Stimulated activated CD8-positive, alpha-beta memory T cell treated with anti-CD3 and anti-CD28 coated beads, Interleukin-12 subunit alpha, Interleukin-12 subunit beta, amount 100 ng/mL, for 4 hours (primary cell): ENCODE measurements at places on chromosomes 3 and 15.

GRCh38 chr15:34330279-34330678, 7.3 kb downstream of the SLC12A6 start:
- no peak for DNase-seq

DNA sequence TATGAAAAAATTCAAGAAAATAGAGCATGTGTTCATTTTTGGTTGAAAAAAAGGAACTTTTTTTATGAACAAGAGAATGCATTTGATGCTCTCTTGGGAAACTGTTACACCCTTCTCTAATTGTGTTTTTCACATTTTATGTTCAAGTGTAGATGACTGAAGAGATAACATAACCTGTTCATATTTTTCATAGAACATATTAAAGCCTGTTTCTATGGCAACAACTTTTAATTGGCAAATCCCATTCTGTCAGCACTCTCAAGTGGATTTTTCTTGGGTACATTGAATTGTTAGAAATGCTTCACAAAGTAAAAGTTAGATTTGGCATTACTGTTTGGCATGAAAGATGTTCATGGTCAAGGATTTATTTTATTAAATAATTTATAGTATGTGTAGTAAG, 117.5 kb downstream of the MBNL1 start:
- no peak for DNase-seq

DNA sequence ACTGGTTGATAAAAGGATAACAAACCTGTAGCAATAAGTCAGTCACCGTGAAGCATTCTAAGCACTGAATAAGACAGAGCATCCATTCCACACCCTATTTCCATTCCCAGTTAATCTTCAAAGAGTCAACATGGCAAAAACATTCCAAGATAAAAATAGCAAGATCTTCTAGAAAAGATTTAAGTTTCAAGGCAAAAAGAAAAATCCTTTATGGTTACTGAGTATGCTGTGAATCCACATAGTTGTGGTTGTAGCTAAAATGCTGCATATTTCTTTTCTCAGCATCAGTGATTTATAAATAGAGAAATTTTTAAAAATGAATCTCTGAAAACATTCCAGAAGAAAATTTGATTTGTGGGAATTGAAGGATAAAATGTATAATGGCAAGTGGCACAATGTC, 21.1 kb downstream of the GAP43 start:
- DNase-seq = no peak

GRCh38 chr15:35168464-35168863, 83.4 kb upstream of the NANOGP8 start:
- no peak for DNase-seq

DNA sequence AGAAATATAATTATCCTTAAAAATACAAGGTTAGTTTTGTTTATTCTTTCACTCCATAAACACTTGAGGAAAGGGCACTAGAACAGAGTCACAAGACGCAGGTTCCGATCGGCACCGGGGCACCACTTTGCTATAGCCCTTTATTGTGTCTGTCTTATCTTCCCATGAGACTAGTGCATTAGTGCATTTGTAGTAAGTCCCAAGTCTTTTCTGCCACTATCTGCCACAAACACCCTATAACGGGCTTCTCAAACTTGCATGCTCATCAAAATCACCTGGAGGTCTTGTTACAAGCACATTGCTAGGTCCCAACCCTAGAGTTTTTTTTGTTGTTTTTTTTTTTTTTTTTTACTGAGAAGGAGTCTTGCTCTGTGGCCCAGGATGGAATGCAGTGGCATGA, 213.1 kb downstream of the FOXP1 start:
- no peak for DNase-seq

DNA sequence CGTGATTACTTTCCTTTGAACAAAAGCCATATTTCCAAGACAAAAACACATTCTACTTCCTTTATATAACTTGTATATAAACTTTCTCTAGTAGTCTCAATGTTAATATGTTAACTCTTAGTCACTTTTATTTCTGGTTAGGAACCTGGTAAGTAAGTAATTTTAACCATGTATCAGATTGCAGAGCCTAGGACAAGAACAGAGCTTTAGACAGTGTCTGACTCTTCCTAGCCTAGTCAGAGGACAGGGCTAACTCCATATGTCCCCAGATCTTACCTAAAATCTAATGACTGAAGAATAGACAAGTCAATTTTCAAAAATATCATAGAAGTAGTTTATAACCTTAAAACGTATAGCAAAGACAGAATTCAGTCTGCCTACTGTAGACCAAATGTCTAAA, 8.3 kb downstream of the LEKR1 start:
- no peak for DNase-seq

DNA sequence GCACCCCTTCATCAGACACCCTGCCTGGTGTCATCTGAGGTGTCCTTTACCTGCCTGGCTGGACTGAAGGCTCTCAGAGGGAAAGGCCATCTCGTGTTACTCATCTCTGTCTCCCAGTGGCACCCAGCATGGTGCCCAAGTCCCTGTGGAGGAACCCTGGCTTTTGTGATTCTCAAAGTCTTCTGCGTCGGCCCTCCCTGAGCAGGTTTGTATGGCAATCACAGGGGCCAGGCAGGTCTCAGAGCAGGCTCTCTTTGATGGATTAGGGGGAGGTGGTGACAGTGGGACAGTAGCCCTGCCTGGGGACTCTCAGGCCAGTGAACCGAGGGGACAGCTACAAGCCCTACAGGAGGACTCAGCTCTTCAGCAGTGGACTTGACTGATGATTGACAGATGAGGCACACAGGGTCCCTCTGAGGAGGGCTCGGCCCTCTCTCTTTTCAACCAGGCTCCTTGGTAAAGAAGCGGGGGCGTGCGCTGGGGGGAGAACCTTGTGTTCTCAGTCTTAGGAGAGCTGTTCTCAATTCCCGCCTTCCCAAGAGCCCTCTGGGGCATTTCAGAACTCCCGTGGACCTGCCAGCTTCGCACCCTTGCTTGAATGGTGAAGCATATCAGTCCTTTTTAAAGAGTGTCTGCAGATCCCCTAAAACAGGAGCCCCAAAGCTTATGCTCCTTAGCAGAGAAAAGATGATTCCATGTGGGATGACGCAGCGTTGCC, 108.3 kb downstream of the VGLL4 start:
- no peak for DNase-seq

DNA sequence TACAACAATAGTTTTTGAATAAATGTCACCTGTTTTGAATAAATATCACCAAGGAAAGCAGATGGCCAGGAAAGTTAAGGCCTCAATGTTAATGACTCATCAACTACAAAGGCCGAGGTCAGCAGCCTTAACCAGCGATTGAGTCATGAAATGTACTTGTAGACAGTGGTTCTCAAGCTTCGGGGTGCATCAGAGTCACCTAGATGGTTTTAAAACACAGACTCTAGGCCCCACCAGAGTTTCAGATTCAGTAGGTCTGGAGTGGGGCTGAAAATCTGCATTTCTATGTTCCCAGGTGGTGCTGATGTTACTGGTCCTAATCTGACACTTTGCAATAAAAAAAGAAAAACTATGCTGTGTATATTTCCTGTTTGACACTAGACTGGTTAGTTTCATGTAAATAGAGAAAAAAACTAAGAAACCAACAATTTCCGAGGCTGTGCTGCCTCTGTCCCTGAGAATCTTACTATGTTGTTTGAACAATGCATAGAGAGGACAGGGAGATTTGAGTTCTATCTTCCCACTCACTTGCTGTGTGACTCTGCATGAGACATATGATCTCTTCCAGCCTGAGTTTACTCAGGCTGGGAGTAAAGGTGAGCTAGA, 9.8 kb downstream of the RAB27A start:
- DNase-seq = peak; percentile 36

GRCh38 chr15:66253418-66254088, at the start of gene MEGF11:
Gene MEGF11, minus strand, starts transcription at chr15:66253750. Its CDS starts 125,347 bp downstream, at chr15:66128403.
- no peak for DNase-seq

- no peak for DNase-seq
Observed at GRCh38 chr3:57949785-57950615, 58.2 kb upstream of the FLNB start.

GRCh38 chr3:129657261-129658046, 51.0 kb upstream of the PLXND1 start:
- DNase-seq = no peak

DNA sequence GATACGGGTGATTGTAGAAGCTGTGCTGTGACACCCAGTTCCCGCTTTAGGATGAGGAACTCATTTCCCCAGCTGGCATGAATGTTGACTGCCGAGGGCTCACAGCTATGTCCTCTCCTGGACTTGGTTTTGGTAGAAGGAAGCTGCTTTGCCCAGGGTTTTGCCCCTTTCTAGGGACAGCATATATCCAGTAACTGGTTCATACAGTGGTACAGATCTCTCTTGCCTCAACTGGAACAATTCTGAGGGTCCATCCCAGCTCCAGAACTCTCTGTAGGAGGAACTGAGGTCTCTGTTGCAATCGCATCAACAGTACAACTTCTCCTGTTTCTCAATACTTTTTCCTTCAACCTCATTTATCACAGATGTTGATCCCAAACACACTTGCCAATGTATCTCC, 54.5 kb upstream of the FNDC3B start:
- no peak for DNase-seq

GRCh38 chr3:53890726-53891475, 758 bp downstream of the SELENOK start:
- DNase-seq = no peak

DNA sequence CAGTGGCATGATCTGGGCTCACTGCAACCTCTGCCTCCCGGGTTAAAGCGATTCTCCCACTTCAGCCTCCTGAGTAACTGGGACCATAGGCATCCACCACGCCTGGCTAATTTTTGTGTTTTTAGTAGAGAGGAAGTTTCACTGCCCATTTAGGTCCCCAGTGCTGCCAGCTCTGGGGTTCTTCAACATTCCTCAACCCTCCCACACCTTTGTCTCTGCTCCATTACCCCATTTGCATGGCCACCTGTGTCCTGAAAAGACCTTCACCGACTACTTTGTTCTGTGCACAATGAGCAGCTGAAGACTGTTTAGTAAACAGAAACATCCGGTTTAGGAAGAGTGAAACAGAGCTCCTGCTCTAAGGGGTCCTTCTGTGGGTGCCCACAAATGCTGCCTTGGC, 92.0 kb downstream of the FAM43A start:
- no peak for DNase-seq

GRCh38 chr15:38961931-38962330, 397.3 kb upstream of the RASGRP1 start:
- DNase-seq = no peak
